ENCODE measurements at places on chromosomes 6 and 20.

DNA sequence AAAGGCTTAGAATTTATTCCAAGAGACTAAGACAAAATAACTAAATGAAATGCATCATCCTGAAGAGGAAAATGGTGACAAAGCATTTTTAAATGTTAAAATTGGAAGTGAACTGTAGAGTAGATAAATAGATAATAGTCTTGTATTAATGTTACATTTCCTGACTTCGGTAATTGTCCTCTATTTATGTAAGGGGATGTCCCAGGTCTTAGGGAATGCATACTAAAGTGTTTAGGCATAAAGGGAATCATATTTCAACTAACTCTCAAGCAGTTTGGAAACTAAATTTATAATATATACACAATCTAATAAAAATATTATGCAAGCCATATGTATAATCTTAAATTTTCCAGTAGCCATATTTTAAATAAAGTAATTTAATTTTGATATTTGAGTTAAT lies 159.3 kb downstream of the WDR27 start:
- DNase-seq: no peak

DNA sequence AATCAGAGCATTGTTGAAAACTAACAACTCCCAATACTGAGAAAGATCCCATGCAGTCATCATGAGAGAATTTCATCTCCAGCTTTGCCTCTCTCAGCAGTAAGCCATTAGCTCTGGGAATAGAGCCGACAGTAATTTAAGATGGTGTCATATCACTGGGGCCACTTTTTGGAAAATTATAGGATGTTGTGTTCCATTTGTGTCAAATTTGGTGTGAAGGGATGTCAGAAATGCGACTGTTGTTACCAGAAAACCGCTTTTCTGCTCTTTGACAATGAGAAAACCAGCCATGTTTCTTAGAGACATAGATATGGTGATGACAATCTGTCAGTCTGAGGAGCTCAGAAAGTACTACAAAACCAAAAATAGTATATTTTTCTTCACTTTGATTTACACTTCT lies 106.3 kb upstream of the KHDRBS2 start:
- no peak for DNase-seq

DNA sequence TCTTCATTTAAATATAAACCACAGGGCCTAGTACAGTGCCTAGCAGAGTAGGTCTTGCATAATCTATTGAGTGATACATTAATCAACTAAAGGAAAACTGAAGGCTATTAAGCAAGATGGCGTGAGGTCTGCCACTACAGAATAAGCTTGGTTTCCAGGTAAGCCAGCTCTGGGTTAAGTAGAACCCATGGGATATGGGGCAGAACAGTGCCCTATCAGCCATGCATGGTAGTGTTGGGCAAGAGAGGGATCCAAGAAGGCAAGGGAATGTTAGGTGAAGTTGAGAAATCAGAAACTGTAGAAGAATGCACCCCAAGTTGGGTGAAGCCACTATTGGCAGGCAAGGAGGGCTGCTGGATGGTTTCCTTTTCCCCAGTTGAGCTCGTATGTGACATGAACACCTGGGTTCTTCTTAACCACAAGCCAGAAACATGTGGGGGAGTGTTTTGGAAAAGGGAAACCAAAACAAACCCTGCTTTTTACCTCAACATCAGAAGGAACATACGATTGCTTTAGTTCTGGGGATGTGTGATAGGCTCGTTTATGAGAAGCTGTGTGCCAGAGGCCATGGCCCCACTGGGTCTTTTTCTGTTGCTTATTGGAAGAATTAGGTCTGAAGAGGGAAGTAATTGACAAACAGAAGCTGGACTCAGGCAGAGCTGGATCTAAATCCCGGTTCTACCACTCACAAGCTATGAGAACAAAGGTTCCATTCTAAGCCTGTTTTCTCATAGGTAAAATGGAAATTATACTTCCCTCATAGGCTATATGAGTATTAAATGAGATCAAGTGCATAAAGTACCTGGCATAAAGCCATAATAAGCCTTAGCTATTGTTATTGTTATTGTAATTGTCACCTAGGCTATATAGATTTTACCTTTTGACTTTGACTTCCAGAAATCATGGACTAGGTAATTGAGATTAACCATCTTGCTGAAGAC lies 33.5 kb downstream of the NEDD9 start:
- no peak for DNase-seq

- DNase-seq: no peak
Observed at GRCh38 chr6:44712353-44713111, 325.0 kb downstream of the CDC5L start.

- no peak for DNase-seq
Observed at GRCh38 chr20:5168651-5169396, 42.0 kb downstream of the CDS2 start.

- no peak for DNase-seq
Observed at GRCh38 chr6:36624461-36625157, 30.4 kb downstream of the SRSF3 start.

DNA sequence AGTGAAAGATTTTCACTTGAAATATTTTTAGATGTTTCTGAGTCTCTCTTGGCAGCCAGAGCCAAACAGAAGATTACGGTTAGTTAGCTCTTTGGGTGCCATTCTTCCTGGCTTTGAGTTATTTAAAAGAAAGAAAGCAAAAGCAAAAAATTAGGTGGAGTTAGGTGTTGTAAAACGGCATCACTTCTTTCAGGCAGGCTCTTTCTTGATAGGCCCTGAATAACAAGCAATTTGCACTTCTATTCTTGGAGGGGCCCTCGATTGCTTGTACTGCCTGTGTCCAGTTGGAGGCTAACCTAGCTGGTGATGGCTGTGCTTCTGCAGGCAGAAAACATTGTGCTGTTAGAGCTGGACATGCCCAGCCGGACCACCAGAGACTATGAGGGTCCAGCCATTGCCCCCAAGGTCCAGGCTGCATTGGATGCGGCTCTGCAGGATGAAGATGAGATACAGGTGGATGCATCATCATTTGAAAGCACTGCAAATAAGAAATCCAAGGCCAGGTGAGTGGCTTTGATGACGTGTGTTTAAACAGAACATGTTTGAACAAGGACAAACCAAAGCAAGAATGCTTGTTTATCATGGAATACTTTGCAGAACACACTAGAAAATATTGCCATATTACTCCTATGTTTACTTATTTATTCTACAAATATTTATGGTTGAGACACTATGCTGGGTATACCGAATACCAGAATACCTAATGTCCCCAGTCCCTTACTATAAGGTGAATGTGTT lies 28.1 kb upstream of the ASXL1 start:
- no peak for DNase-seq

DNA sequence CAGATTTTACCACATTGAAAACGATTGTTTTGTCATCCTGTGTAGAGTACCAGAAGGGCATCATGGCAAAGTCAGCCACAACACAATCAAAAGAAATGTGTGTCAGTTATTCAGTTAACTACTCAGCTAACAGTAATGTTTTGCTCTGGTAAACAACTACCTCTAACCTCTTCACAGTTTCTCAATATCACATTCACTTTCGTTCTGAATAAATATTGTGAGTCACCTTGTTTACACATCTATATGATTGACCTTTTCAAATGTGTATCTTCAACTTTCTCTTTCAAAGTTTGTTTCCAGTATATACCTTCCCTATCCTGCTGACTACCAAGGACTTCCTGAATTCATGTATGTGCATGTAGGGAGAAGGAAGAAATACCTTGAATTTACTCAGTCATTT lies 216.6 kb upstream of the UFL1 start:
- DNase-seq: no peak

GRCh38 chr6:21808045-21808470 lies 214.5 kb downstream of the SOX4 start:
- DNase-seq: no peak

- no peak for DNase-seq
Observed at GRCh38 chr6:132971676-132972075, 157.3 kb downstream of the RPS12 start.

- DNase-seq: no peak
Observed at GRCh38 chr6:70385901-70386300, 27.4 kb upstream of the FAM135A start.

GRCh38 chr6:3009930-3010329 lies 10.2 kb downstream of the NQO2 start:
- DNase-seq: no peak

GRCh38 chr20:4329232-4329631 lies 313.9 kb upstream of the RNF24 start:
- no peak for DNase-seq

DNA sequence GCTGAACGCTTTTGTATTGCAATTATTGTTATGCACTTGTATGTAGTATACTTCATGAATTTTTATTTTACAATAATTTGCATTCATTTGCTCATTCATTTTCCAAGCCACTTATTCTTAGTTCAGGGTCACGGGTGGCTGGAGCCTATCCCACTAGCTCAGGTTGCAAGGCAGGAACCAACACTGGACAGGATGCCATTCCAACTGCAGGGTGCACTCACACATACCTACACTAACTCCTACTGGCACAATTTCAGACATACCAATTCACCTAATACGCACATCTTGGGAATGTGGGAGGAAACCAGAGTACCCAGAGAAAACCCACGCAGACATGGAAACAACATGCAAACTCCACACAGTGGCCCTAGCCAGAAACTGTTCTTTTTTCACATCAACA lies 61.8 kb downstream of the LMBRD1 start:
- DNase-seq: no peak

DNA sequence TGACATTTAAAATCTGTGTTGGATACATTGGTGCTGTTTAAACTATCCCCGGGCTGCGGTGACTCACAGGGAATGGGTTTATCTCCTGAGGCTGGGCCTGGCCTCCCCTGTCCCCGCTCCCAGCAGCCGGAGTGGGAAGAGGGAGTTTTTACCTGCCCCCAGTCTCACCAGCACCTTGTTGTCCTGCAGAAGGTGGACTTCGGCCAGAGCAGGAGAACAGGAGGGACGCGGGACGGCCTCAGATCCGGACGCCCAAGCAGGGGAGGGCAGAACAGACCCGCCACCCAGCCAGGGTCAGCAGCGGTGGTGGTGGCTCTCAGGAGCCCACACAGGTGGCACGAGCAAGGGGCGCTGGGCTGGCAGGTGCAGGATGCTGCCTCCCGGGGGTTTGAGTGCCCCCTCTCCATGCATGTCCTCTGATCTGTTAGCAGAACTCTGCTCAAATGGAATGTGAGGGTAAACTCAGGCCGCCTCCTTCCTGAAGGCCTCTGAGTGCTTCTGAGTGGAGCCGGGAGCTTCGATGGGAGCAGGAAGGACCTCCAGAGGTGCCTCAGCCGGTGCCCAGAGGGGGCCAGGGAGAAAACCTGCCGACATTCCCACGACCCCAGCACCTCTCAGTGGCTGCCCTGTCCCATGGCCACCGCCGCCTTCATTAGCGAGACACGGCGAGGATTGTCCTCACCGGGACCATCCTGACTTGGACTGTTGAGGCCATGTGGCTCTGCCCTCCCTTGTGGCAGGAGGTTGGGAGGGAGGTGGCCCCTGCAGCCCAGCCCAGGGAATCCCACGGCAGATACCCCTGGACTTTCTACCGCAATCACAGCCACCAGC lies 43.4 kb upstream of the MRGBP start:
- DNase-seq: no peak

GRCh38 chr6:102813489-102814275 lies 1420.2 kb downstream of the GRIK2 start:
- DNase-seq: no peak

GRCh38 chr20:43567477-43567876 lies 8.7 kb downstream of the SGK2 start:
- DNase-seq: no peak

GRCh38 chr20:10498200-10498599 lies 63.1 kb downstream of the SLX4IP start:
- no peak for DNase-seq

GRCh38 chr6:149428606-149429005 lies 28.5 kb downstream of the SUMO4 start:
- DNase-seq: no peak

- DNase-seq: no peak
Observed at GRCh38 chr6:149728499-149729234, 10.8 kb upstream of the LATS1 start.

GRCh38 chr6:170098428-170099170 lies 192.3 kb downstream of the DLL1 start:
- no peak for DNase-seq

- DNase-seq: no peak
Observed at GRCh38 chr6:34792605-34793500, 970 bp downstream of the BLTP3A start.

DNA sequence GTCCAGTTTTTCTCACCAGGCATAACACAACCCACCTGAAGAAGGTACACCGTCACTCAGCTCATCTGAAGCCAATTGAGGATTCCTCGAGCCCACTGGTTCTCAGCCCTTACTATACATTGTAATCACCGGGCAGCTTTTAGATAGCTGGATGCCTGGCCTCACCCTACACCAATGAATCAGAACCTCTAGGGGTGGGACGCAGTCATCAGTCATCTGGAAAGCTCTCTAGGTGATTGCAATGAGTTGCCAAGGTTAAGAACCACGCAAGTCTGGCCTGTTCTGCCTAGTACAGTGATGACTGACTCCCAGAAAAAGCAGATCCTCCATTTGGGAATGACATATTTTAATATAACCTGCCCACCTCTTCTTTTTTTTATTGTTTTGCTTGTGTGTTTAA lies 41.1 kb downstream of the MC3R start:
- no peak for DNase-seq

DNA sequence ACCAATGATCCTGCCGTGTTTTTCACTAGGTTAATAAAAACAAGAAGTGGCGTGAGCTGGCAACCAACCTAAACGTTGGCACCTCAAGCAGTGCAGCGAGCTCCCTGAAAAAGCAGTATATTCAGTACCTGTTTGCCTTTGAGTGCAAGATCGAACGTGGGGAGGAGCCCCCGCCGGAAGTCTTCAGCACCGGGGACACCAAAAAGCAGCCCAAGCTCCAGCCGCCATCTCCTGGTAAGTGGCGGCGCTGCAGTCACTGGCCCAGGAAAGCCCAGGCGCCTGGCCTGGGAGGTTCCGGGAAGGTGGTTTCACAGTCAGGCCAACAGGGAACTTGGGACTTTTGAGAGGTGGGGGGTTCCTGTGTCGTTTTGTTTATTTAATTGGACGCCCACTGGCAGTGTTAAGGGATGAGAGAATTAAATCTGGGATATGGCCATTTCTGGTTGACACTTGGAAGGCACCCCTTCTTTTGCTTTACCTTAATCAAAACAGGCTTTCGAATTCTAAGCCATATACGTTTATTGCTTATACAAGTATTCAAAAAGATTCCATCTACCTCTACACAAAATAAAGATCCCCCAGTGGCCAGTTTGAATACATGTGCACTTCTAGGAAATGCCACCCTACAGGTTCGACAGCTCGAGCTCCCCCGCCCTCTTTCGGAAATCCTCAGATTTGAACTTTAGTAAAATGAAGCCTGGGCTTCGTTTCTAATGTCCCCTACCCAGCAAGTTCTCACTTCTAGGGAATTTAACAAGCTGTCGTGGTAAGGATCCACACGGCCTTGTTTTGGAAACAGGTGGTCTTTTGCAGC lies 138.9 kb downstream of the TMEM242 start:
- DNase-seq: peak; percentile 31

- DNase-seq: no peak
Observed at GRCh38 chr6:75384116-75384515, 99.5 kb upstream of the TMEM30A start.

GRCh38 chr6:134830940-134831339 lies 119.0 kb downstream of the ALDH8A1 start:
- DNase-seq: no peak

GRCh38 chr6:139175389-139175948 lies 40.6 kb downstream of the HECA start:
- DNase-seq: no peak
